ENCODE measurements at places on chromosomes 6 and 20.
A peak's percentile ranks its signal among the peaks of the same experiment; 100 is the strongest.

DNA sequence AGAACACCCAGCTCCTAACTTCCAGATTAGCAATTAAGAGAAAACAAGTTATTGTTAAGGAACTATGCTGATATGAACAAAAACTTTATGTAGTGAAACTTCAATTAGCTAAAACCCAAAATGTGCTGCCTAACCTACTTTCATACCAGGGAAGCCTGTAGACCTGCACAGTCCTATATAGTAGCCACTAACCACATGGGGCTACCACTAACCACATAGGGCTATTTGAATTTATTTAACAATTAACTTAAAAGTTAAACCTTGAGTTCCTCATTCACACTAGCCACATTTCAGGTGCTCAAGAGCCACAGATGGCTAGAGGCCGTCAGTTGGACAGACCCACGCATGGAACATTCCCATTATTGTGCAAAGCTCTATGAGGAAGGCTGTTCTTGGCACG is 72.4 kb upstream of the LAMP5 start:
- DNase-seq = no peak

DNA sequence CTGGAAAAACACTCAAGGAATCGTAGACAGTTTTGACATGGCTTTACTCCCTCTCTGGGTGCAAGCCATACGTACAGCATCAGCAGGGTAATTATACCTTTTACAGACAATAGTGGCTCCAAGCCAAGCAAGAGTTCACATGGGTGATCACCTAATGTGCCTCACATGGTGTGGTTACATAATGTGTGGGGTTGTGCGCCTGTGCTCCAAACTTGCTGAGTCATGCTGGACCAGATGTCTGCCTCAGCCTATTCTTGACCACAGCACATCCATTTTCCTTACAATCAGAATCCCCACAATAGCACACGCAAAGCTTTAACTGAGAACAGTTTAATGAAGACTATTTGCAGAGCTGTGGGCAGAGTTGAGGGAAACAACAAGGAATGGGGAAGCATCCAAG is 74.5 kb downstream of the ALDH8A1 start:
- no peak for DNase-seq

DNA sequence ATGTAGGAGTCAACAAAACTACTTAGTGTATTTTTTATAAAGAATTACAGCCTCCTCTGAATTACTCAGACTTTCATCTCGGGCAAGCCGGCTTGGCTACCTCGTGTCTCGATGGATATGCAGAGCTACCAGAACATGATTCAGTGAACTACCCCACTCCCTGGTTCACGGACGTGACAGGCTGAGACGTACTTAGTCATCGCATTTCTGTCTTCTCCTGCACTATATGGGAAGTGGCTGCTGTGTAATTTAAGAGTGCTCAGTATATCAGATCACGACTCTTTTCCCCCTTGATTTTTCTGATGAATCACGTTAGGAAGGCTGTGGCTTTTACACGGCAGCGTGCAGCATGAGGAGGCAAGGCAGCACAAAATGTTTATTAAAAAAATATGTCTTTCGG is 302.7 kb upstream of the ZFP64 start:
- peak; percentile 16 for DNase-seq

DNA sequence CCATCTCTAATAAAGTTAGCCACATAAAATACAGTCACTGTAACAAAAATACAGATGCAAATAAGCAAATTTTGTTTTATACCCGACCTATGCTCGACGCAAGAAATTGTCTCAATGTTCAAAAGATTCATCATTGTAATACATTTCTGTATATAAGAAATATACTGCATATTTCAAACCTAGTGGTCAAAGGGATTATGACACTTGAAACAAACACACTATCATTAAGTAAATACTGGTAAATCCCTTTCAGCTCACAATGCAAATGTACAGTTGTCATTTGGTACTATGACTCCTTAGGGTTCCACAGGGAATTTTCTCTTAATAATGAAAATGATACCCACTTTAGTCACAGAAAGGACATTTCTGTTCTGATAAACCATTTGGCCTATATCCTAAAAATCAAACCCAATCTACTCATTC is 2.2 kb downstream of the HIVEP2 start:
- DNase-seq = no peak

DNA sequence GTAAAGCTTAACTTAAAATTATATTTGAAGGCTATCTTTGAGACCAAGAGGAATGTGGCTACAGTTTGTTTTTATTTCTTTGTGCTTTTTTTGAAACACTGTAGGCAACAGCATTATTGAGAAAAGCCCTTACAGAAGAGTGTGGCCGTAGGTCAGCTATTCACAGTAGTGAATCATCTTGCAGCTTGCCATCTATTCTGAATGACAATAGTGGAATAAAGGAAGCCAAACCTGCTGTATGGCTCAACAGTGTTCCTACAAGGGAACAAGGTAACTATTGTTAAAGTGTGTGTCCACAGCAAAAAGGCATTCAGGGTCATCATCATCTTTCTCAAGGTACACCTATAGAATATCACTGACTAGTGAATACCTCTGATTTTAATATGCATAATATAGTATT is 88.5 kb downstream of the KIZ start:
- DNase-seq = no peak

GRCh38 chr6:73308712-73309534 is 45.2 kb downstream of the DPPA5 start:
- no peak for DNase-seq

DNA sequence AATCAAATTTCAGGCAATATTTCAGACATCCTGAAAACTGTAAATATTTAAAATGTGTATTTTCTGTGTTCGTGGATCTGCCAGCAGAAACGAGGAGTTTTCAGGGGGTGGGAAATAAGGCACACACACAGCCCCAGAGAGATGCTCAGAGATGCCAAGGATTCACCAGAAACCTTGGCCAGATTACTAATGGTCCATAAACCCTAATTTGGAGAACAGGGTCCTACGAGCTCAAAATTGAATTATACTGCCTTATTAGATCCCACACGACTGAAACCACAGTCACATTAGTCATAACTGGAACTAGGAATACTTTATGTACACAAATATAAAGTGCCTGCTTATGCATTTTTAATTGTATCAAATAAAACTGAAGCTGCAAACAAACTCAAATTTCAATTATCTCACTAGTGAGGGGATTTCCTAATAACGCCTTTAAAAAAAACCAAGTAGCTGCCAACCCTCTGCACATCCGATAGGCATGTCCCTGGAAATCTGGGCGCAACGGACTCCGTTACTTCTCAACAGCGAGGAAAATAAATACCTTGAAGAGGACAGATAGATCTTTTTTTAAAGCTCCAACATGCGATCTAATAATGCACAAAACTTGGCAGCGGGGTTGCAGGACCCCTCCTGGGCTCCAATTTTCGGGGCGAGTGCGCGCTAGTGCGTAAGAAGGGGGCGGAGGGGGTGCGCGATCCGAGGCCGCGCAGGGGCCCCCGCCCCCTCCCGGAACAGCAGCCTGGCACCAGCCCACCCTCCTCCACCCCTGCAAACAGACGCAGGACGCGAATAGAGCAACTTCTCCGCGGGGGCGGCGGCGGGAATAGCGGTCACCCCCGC is 897 bp downstream of the CHD6 start:
- peak; percentile 14 for DNase-seq

DNA sequence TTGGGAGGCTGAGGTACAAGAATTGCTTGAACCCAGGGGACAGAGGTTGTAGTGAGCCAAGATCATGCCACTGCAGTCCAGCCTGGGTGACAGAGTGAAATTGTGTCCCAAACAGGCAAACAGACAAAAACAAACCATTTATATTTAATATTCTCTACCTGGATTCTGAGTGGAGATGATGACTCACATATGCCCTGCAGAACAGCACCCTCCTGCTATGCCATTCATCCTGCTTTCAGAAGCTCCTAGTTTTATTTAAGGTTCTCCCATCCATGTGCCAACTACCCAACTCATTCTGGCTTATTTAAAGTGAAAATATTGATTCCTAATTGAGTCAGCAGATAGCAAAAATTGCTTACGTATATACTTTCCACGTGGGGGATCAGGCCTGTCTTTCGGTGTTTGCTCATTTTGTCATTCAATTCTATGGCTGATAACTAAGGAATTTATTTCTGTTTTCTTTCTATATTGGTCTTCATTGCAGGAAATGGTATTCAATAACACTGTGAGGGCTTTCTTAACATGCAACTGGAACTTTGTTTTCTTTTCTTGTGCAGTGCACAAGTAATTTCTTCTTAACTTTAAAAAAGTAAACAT is 459.1 kb upstream of the JAG1 start:
- no peak for DNase-seq

GRCh38 chr20:57780398-57780797 is 70.6 kb upstream of the PMEPA1 start:
- no peak for DNase-seq

GRCh38 chr6:157019733-157020132 is 242.6 kb downstream of the ARID1B start:
- no peak for DNase-seq

DNA sequence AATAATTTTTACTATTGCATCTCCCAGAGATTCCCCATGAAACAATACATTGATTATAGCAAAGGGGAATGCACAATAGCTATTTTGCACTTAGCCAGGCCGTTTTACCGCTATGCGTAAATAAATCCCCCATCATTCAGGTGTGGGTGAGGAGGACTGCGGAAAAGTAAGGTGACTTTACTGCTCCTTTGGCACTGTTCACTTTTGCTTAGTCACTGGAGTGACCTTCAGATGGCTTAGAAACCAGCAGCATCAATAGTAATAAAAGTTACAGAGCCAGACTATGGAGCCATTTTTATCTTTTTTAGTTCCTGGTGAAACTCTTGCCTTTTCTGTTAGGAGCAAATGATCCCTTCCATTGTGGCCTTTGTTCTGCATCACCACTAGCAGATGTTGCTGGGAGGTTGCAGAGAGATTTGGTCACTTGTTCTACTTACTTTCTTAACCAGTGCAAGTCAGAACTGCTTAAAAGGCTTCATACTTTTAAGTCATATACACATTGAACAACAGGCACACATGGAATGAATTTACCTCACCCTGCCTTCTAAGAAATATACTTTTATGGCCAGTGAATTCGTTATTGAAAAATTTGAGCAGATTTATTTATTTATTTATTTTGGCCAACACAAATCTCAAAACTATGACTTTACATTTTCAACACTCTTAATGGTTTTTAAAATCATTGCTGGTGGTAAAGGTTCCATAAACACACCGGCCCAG is 12.1 kb upstream of the BTBD3 start:
- DNase-seq = no peak

DNA sequence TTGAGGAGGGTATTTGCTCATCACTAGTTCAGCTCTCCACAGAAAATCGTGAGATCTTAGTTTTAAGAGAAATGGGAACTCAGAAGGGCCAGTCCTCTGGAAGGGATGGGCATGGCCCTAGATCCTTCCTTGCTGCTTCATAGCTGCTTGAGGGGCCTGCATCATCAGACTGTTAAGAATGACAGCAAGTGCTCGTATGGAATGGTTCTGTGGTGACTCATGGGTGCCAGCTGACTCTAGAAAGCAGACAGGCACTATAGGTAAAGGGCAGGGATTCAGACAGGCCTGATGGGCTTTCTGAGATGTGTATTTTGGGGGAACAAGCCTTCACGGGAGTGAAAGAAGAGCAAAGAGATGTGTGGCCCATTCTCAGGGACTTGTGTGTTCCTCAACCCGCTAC is 90.8 kb downstream of the MYLK4 start:
- DNase-seq = no peak

DNA sequence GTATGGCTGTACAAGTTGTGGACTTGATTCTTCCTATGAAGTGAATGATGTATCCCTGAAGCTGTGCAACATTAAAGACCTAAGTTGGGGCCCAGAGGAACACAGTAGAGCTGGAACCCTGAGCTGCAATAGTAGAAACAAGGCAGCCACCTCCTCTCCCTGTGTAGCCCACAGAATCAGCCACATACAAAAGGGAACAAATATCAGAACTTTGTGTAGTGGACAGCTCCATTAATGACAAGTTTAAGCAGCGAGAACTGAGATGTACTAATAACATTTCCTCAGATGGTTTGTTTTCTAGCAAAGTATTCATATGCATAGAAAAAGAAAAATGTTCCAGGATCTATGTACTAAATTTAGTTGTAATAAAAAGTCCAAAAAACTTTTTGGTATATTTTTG is 19.2 kb downstream of the PHACTR1 start:
- DNase-seq = no peak

DNA sequence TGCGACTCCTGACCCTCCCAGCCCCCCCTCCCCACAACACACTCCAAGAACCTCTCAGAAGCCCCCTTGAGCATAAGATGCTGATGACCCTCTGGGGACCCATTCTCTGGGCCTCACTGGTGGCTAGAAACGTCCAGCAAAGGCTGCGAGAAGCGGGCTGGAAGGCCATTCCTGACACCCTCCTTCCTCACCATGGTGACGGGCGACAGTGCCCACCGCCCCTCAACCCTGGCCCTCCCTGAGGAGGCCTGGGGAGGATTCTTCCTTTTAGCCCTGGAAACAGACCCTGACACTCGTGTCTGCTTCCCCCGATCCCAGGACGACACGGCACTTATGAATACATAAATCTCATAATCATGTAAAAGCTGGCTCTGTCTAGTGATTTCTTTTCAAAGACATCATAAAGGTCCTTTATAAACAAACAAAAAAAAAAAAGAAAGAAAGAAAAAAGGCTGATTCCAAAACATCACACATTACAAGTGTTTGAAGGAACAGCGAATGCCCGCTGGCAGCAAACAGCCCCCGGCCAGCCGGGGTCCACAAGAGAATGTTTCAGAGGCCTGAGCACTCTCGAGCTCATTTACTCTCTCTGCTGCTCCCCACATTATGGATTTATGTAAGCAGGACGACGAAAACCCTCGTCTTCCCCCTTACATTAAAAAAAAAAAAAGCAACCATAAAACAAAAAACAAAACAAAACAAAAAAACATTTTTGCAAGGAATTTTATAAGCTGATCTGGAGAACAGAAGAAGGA is 40.7 kb downstream of the PREX1 start:
- no peak for DNase-seq

DNA sequence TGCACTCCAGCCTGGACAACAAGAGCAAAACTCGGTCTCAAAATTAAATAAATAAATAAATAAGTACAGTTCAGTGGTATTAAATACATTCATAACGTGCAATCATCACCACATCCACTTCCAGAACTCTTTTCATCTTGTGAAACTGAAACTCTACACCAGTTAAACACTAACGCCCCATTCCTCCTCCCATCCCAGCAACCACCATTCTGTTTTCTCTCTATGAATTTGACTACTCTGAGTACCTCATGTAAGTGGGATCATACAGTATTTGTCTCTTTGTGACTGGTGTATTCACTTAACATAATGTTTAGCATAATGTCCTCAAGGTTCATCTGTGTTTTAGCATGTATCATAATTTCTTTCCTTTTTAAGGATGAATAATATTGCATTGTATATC is 29.1 kb upstream of the SCML4 start:
- no peak for DNase-seq

DNA sequence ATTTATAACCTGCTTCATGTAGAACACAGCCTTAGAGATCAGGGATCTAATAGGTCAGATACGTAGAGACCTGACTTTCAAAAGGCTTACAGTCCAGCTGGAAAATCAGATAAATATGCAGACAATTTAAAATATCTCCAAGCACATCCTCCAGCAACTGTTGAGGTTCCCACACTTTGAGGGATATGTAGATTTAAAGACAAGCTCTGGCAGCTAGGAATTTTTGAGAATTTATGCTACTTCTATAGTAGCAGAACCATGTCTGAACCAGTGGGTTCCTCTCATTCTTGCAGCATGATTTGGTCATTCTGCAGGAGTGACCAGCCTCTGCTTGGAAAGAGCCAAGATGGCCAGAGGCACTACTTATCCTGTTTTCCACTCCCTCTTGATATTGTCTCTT is 60.5 kb downstream of the CYB5R4 start:
- DNase-seq = no peak

- DNase-seq = no peak
Measured at GRCh38 chr6:35318196-35319171, 20.9 kb downstream of the DEF6 start.
